HCEC 1CT (cell line): ENCODE measurements at places on chromosomes 2 and 18.

DNA sequence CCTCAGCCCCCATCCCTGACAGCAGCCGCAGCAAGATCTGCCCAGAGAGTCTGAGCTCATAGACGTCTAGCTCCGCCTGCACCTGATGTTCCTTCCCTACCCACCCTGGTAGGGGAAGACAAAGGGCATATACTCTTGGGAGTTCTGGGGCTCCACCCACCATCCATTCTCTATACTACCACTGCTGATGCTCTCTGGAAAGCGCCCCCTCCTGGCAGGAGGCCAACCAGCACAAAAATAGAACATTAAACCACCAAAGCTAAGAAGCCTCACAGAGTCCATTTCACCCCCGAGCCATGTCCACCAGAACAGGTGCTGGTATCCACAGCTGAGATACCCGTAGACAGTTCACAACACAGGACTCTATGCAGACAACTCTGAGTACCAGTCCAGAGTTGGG, 662.6 kb upstream of the FAM98A start:
- no peak for DNase-seq

DNA sequence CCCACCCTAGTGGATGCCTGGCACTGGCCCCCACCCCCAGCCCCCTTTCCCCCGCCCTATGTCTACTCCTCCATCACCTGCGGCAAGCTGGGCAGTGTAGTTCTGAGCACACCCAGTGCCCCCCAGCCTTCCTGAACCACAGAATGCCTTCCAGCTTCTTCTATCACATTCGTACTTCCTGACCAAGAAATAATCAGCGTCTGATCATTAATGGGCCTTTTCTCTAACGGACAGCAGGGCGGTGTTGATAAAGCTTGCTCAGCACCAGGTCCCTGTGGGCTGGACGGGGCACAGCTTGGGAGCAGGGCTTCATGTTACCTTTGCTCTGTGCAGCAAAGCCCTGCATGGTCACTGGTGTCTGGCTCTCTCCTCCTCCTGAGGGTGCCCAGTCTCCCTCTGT, 15.4 kb downstream of the UXS1 start:
- no peak for DNase-seq

GRCh38 chr2:21008790-21009661, 34.8 kb downstream of the APOB start:
- DNase-seq = no peak

DNA sequence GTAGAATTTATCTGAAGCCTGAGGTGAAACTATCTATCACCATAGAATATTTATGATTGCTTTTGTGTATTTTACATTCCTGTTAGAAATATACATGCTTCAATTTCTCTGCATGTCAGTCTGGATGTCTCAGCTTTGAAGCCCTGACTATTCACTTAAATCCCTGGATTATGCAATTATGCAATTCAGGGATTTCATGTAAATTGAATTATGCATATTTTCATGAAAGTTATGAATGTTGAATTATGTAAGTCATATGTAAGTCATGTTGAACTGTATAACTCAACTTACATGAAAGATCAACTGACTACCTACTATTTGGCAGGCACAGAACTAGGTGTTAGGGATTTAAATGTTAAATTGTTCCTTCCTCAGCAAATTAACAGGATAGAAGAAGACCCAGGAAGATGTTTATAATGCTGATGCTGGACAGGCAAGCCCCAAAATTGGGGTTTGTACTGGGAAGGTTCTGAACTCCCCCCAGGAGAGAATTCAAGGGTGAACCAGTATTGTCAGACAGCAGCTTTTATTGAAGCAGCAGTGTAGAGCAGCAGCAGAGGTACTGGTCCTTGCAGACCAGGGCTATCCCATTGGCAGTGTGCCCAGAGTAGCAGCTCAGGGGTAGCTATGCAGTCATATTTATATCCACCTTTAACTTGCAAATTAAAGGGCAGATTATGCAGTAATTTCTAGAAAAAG, 236.5 kb downstream of the ZNF804A start:
- DNase-seq = no peak

DNA sequence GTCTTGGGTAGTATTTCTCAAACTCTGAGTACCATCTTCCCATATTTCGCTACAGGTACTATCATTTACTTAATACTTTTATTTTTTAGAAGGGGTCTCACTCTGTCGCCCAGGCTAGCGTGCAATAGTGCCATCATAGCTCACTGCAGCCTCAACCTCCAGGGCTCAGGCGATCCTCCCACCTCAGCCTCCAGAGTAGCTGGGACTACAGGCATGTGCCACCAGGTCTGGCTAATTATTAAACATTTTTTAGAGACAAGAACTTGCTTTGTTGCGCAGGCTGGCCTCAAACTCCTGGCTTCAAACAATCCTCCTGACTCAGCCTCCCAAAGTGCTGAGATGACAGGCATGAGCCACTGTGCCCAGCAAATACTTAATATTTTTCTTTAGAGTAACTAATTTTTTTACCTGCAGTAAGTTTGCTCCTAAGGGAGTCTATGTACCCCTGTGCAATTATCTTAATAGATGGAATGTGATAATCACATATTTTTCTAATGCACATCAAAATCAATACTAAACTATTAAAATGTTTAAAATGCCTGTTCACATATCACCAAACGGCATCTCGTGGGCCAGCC, 100.6 kb upstream of the ST3GAL5 start:
- DNase-seq = no peak

DNA sequence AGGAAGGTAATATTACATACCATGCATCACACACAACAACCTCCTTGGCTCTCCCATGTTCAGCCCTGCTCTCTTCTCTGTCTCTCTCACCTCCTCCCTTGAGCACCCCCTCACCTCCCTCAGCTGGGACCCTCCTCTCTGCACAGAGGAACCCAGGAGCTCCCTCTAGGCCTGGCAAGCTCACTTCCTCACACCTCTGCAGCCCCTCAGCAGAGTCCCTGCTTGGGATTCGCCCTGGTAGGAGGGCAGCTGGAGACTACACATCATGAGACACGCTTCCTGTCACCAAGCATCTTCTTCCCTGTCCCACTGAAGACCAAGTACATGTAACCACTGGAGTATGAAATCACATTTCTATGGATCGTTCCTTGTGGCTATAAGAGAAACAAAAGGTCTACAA, 51.0 kb downstream of the ADD2 start:
- DNase-seq = no peak

DNA sequence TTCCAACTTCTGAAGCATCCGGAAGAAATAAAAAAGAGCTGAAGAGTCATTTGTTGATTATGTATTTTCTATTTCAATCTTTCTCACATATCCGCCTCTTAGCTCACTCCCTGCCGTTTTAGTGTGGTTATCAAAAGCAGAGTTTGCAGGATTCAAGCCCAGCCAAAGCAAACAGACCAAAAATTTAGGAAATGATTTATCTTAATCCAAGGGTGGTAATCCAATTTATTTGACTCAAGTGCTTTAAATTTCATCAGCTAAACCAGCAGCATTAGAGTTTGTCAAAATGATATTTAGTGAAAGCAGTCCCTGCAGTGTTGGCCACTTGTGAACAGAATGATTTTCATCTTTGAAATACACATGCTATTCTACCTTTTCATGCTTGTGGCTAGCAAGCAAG, 129.3 kb upstream of the CCDC68 start:
- DNase-seq = no peak

- no peak for DNase-seq
Measured at GRCh38 chr18:68705119-68705518, 9.8 kb downstream of the TMX3 start.

GRCh38 chr2:44135771-44136170, 32.9 kb upstream of the PPM1B start:
- DNase-seq = peak; percentile 3

DNA sequence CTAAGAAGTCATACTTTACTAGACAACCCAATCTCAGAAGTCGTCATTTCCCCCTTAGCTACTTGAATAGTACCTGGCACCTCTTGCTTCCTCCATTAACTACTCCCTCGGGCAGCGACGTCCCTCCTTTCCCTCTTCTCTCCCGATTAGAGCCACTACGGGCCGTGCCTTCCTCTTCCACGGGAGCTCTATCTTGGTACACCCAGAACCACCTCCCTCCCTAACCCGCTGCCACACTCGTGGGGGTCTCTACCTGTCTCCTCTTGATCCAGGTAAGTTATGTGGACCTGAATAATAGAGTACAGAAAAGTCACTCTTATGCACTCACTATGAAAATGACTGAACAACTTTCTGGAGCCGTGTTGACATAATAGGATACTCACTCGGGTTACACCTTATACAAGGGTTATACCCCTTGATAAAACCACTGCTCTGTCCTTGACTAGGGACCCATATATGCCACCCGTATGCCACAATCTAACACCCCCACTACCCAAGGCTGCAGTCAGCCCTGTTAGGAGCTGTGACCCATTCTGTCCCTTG, 595 bp upstream of the HDHD2 start:
- DNase-seq = no peak

GRCh38 chr2:182499706-182500470, 73.1 kb upstream of the PDE1A start:
- no peak for DNase-seq

- DNase-seq = no peak
Measured at GRCh38 chr2:68453761-68454360, 13.2 kb downstream of the FBXO48 start.

- DNase-seq = no peak
Measured at GRCh38 chr2:142914507-142915313, 37.2 kb downstream of the KYNU start.
